HCEC 1CT (cell line): ENCODE measurements at places on chromosomes 11 and 22.
A peak's percentile ranks its signal among the peaks of the same experiment; 100 is the strongest.

DNA sequence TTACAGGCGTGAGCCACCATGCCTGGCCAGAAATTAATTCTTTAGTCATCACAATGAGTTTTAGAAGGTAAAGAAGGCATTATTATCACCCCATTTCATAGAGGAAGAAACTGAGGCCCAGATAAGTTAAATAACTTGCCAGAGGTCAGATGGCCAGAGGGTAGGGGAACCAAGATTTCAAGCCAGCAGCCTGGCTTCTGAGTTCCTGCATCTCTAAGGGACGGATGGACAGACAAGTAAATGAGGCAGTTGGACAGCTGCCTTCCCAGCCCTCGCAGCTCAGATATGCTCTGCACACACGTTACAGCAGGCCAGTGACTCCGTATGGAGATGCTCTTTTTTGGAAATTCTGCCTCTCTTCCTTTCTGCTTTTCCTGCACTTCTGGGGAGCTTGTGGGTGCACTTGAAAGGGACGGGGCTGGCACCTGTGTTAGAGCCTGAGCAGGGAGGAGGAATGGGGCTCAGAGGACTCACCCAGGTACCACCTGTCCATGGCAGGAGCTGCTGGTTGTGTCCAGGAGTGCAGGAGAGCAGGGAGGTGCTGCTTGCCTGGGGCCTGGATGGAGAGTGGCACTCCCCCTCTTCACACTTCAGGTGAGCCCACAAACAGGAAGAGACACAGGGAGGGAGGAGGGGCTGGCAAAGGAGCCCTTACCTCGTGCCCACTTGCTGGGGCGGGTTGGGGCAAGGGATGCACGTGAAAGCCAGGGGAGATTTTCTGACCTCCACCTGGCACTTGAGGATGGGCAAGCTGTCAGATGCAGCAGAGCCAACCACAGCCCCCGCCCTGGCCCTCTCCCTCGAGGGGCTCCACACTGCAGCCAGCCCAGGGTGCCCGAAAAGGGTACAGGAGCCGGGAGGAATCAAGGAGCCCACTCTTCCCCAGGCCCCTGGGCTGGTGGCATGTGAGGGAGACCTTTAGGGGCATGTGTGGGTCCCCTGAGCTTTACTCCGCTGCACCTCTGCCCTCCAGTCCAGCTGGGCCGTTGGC lies 3.3 kb upstream of the FXYD2 start:
- DNase-seq, result no peak

- peak; percentile 69 for DNase-seq
These were observed 6.6 kb downstream of the NEAT1 start for GRCh38 chr11:65429068-65429681.

- no peak for DNase-seq
These were observed 431.9 kb downstream of the MIAT start for GRCh38 chr22:27089264-27089663.

- DNase-seq, result no peak
These were observed 75.7 kb downstream of the SEZ6L start for GRCh38 chr22:26245001-26245400.

DNA sequence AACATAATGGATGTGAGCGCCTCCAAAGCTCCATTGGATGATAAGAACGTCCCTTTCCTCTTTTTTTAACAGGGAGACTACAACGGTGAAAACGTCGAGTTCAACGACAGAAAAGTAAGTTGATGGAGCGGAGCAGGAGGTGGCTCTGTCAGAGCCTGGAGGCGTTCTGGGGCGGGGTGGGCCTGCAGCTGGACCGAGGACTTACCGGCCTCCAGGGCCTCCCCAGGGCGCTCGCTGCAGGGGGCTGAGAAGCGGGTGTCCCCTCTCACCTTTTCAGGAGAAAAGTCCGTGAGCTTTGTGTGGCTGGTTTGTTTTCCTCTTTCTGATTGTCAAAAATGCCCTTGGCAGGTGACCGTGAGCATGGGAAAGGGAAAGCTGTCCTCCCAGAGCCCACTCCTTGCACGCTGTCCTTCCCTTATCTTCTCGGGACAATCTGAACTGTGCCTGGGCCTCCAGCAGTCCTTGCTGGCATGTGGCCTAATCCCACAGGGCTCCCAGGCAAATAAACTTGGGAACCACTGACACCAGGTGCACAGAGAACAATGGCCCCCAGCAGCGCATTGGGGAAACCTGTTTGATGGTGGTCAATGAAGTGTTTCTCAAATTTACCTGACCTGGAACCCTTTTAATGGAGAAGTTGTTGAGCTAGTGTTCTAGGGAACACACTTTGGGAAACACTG lies 38.4 kb downstream of the ANO1 start:
- no peak for DNase-seq

DNA sequence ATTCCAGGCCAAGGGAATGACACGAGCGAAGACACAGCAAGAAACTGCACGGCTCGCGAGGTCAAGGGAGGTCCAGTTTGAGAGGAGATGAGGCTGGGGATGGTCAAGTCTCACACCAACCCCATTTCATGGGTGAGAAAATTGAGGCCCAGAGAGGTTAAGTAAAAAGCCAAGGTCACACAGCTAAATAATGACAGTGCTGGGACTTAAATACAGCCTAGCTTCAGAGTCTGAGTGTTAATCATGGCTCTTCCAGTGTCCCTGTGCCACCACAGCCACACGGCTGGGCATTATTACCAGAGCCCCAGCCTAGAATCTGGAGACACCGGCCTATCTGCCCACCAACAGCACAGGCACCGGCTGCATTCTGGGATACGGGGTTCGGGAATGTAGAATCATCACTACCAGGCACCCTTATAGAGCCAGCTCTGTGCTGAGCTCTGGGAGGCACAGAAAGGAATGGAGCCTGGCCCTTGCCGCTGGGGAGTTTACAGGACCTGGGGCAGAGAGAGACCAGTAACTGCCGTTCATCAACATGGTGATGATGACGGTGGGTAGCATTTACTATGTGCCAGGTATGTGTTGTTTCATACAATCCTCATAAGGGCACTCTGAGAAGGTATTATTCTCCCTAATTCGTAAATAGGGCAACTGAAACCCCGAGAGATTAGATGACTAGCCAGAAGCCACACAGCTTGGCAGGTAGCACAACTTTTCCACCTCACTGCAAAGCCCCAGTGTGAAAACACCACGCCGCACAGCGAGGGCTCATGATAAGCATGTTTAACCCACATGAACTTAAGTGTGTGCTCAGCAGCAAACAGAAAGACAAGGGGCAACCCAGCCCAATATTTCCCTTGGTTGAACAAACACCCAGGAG lies 51.8 kb downstream of the CD6 start:
- no peak for DNase-seq

- DNase-seq, result no peak
These were observed 65.8 kb upstream of the NECTIN1 start for GRCh38 chr11:119794756-119795155.
